ENCODE measurements at places on chromosomes 2 and 18. TPM values are rescaled to one million over a fixed set of nuclear protein-coding genes. Genes with fewer than 3 reads are reported as not detected.
A peak's percentile ranks its signal among the peaks of the same experiment; 100 is the strongest.

Gene DCC
- not detected for total RNA-seq

Gene PDE1A
- 35.2 TPM for total RNA-seq

DNA sequence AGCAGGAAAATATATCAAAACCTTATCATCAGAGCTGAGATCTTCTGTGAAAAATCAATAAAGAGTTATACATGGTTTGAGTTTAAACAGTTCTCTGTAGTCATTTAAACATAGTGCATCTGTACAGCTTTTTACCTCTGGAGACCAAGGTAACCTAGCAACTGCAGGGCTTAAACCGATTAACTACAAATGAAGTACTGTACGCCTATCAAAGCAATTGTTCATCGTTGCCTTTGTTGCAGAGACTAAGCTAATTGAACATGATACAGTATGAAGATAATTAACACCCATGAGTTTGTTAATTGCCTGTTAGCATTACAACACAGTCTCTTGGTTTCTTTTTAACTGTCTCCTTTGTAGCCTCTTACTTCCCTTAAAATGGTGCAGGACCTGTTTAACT, 147.9 kb downstream of the LNPK start:
- H3K4me1 ChIP-seq = peaks cover 12% of the 10 kb centered on the region
- no peak overlapping the region for H3K27ac ChIP-seq
- no peaks in the 10 kb centered on the region for H3K36me3 ChIP-seq
- H3K4me3 ChIP-seq = no peak overlapping the region
- DNase-seq = no peak

DNA sequence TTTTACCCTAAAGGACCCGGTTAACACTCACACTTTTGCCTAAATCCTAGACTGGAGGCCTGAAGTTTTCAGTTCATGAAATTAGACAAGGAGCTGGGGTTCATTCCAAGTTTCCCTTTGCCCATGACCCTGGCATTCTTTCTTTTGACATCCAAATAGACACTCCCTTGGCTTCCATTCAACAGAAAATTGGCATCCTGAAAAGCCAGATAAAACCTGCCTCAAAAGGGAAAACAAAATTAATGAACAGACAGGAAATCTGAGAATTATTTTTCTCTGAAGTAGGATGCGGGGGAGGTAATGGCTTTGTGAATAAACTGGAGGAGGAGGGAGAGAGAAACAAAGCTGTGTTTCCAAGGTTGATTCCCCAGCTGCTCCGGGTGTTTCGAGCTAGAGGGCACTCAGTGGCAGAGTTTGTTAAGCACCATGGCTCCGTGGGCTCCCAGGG, 41.0 kb downstream of the SPP2 start:
- DNase-seq = no peak
- no peaks in the 10 kb centered on the region for H3K27me3 ChIP-seq
- no peaks in the 10 kb centered on the region for H3K36me3 ChIP-seq

- peaks cover 42% of the 10 kb centered on the region for H3K4me1 ChIP-seq
- H3K4me3 ChIP-seq = peak overlapping the region; percentile 72
- no peaks in the 10 kb centered on the region for H3K27me3 ChIP-seq
- H3K27ac ChIP-seq = peak overlapping the region; percentile 75
- no peak for DNase-seq
Measured at GRCh38 chr2:190318931-190319554, 583 bp downstream of the HIBCH start.

DNA sequence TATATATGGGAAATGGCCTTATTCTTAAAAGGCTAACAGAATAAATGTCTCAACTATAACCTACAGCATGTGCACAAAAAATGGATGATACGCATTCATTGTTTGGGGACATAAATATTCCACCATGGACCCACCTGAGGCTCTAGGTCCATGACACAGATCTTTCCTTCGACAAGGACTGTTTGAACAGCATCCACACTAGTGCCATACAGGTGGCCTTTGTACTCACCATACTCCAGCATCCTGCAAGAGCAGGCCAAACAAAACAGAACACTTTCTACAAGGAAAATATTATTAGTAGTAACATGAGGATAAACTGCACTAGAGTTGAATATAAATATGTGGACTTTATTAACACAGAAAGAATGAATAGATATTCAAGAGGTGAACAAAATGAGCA, 6.1 kb upstream of the TMEM237 start:
- no peak for DNase-seq
- no peaks in the 10 kb centered on the region for H3K36me3 ChIP-seq
- no peaks in the 10 kb centered on the region for H3K27me3 ChIP-seq
- H3K4me3 ChIP-seq = no peak overlapping the region
- H3K4me1 ChIP-seq = peaks cover 19% of the 10 kb centered on the region
- H3K27ac ChIP-seq = no peak overlapping the region

DNA sequence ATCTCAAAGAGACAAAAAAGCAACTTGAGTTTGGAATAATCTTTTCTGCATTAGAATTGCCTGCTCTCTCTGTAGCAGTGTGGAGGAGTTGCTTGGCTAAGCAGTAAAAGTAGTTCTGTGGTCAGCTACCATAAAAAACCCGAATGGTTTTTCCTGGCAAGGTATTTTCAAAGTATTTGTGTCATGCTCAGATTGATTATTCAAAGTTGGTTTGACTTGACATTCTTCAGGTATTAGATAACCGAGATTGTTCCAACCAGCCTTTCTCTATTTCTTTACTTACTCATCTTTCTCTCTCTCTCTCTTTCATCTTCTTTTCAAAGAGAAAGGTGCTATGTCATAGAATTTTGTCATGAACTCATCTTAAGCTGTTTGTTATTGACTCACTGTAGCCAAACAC, 404.9 kb downstream of the CPS1 start:
- no peak for DNase-seq
- no peaks in the 10 kb centered on the region for H3K27me3 ChIP-seq
- H3K4me1 ChIP-seq = no peaks in the 10 kb centered on the region

- H3K36me3 ChIP-seq = no peaks in the 10 kb centered on the region
- no peaks in the 10 kb centered on the region for H3K27me3 ChIP-seq
- no peak for DNase-seq
- H3K27ac ChIP-seq = no peak overlapping the region
- H3K4me3 ChIP-seq = no peak overlapping the region
Measured at GRCh38 chr2:139293992-139294548, 513.9 kb upstream of the NXPH2 start.

- no peak overlapping the region for H3K27ac ChIP-seq
- H3K36me3 ChIP-seq = no peaks in the 10 kb centered on the region
- no peak overlapping the region for H3K4me3 ChIP-seq
- no peak for DNase-seq
- H3K4me1 ChIP-seq = no peaks in the 10 kb centered on the region
- no peaks in the 10 kb centered on the region for H3K27me3 ChIP-seq
Measured at GRCh38 chr18:37219257-37219656, 346.3 kb downstream of the CELF4 start.

DNA sequence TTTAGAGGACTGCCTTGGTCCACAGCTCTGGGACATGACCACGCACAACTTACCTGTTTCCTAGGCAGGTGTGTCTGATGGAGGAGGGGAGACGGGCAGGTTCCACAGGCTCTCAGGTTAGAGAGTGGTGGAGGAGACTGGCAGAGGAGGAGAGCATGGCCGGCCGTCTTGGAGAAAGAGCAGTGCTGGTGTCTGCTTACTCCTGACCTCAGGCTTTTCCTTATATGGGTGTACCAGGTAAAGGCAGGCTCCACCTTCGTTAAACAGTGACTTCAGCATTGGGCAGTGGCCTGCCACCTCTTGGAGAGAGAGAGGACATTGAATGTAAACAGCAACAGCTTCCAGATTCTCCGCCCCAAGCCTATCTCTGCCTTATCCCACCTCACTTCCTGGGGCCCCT, at the start of gene CAPN13:
TSS of gene CAPN13 (minus strand) at position 198 of the 400 bp plus-strand sequence. CDS start 20,121 bp downstream, outside the sequence.
- DNase-seq = no peak
- H3K4me1 ChIP-seq = no peaks in the 10 kb centered on the region
- H3K36me3 ChIP-seq = no peaks in the 10 kb centered on the region
- H3K27me3 ChIP-seq = no peaks in the 10 kb centered on the region
- no peak within 1 kb of the TSS for H3K4me3 ChIP-seq
- no peak within 1 kb of the TSS for H3K27ac ChIP-seq

DNA sequence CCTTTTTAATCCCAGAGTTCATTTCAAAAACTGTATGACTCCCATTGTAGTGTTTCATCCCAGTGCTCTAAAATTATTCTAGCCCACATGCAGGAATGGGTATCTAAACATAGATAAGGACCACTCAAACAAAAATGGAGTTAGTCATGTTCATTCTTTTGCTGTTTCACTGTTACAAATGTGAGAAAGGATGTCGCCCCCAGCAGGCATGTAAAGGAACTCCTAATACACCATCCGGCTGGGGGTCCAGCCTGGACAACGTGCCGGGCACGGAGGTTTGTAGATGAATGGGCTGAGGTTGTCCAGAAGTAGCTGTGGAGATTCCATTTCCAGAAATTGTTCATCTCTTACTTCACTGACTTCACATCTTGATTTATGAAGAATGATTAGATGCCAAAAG, 101.9 kb upstream of the RAB12 start:
- H3K36me3 ChIP-seq = no peaks in the 10 kb centered on the region
- H3K27me3 ChIP-seq = no peaks in the 10 kb centered on the region
- no peak overlapping the region for H3K4me3 ChIP-seq

DNA sequence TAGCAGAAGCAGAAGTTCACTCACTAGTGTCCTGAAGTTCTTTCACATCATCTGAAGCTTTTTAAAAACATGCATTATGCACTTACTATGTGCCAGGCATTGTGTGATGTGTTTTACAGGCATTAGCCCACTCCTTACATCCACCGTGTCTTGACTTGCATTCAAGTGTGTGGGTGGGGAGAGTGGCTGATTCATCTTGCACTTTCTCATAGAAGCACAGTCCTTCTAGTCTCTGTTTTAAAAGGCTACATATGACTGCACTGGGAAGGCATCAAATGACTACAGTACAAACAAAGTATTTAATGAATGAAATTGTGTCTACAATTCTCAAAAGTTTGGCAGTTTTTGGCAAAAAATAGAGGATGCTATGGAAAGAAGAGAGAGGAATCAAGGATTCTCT, 21.6 kb upstream of the DSC3 start:
- H3K4me1 ChIP-seq = no peaks in the 10 kb centered on the region
- no peaks in the 10 kb centered on the region for H3K36me3 ChIP-seq
- no peaks in the 10 kb centered on the region for H3K27me3 ChIP-seq
- no peak overlapping the region for H3K27ac ChIP-seq

DNA sequence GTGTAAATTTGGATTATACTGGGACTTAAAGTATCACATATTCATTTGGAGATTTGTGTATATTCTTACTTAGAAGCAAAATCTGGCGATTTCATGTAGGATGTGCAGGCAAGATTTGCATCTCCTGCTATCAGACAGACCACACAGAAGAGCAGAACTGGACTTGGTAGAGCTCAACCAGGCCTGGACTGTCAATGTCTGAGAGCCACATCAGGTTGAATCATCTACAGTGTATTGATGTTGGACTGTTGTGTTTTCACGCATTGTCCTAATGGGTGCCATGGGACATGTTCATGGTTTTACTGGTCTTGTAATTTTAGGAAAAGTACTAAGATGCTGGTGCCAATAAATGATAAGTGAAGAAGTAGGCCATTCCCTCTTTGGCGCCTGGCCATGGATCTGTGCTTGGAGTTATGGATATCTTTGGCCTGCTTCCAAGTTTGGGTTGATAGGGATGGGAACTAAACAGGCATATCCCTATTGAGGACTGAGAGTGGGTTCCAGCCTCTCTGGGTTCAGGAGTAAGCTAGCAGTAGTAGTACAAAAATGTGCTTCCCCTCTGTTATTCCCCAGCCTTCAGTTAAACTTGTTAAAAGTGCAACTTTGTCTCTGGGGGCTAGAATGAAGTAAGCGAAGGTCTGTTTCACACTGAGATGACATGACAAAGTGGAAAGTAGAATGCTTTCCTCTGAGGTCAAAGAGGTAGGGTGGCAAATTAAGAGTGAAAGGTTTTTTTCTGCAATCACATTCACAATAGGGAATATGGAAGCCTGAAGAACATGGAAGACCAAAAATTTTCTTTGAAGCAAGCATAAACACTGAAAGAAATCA, 49.2 kb upstream of the NEMP2 start:
- H3K4me1 ChIP-seq = peaks cover 8% of the 10 kb centered on the region
- H3K27me3 ChIP-seq = no peaks in the 10 kb centered on the region
- H3K36me3 ChIP-seq = no peaks in the 10 kb centered on the region

- peak overlapping the region; percentile 13 for H3K27ac ChIP-seq
- H3K36me3 ChIP-seq = no peaks in the 10 kb centered on the region
- H3K27me3 ChIP-seq = no peaks in the 10 kb centered on the region
Measured at GRCh38 chr2:73107211-73107926, 5.4 kb downstream of the RAB11FIP5 start.

DNA sequence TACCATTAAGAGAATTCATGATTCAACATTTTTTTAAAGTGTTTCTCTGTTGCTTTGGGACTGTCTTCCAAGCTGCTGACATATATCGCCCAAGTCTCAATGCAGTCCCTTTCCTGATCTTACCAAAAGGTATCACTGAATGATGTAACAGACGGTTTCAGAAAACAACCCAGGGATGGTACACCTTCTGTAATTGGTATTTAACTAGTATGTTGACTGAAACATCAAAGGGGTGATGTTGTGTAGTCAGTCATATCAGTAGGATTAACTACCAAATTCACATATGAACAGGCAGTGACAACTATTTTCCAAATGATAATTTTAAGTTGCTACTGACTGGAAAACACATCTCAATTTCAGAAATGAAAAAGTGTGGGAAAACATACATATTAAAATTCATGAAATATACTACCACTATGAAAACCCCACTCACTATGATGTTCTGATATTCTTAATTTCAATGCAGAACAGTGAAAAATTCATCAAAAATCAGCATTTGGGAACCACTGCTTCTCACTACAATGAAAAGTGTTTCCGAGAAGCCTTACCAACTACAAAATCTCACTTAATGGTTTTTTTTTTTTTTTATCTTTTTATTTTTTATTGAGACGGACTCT, 59.8 kb downstream of the MEMO1 start:
- DNase-seq = no peak
- no peaks in the 10 kb centered on the region for H3K36me3 ChIP-seq
- H3K4me1 ChIP-seq = no peaks in the 10 kb centered on the region
- H3K27ac ChIP-seq = no peak overlapping the region

DNA sequence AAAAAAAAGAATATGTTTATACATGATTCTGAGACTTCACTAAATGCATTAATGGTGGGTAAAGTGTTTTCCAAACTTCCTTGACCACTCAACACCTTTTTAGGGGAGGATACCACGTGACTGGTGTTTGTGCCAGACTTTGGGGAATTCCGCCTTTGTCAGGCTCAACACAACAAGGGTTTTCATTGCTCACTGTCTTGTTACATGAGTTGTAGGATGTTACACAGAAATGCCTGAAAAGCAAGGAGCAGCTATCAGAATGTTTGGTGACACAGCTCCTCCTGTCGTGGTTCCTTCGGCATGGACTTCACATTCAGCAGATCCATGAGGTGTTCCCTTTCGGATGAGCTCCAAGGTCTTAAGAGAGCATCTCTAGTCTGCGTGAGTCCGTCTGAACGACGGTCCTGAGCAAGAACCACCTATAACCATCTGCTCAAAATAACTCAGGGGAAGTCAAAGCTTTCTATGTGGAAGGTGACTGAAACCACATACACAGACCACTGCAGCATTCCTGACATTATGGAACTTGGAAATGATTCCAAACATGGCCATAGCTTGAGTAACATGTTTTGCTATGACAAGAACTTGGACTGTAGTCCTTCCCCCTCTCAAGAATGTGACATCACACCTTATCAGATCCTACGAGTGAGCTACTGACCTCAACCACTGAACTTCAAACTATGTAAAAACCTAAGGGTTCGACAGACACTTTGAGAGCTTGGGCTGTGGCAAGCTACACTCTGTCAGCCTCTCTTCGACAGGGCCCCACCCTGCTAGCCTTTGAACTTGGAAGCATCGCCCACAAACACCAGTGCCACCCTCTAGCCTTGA, 57.5 kb downstream of the MCFD2 start:
- peaks cover 15% of the 10 kb centered on the region for H3K4me1 ChIP-seq
- H3K4me3 ChIP-seq = no peak overlapping the region
- no peaks in the 10 kb centered on the region for H3K27me3 ChIP-seq
- H3K36me3 ChIP-seq = no peaks in the 10 kb centered on the region
- H3K27ac ChIP-seq = peak overlapping the region; percentile 53

Measured in thoracic aorta (tissue), 2 donors.